Activated naive CD8-positive, alpha-beta T cell treated with anti-CD3 and anti-CD28 coated beads, Interleukin-2, amount 10 ng/mL, durations not matched to agents 7 days and 5 days (primary cell): ENCODE measurements at places on chromosomes 5 and 9.

DNA sequence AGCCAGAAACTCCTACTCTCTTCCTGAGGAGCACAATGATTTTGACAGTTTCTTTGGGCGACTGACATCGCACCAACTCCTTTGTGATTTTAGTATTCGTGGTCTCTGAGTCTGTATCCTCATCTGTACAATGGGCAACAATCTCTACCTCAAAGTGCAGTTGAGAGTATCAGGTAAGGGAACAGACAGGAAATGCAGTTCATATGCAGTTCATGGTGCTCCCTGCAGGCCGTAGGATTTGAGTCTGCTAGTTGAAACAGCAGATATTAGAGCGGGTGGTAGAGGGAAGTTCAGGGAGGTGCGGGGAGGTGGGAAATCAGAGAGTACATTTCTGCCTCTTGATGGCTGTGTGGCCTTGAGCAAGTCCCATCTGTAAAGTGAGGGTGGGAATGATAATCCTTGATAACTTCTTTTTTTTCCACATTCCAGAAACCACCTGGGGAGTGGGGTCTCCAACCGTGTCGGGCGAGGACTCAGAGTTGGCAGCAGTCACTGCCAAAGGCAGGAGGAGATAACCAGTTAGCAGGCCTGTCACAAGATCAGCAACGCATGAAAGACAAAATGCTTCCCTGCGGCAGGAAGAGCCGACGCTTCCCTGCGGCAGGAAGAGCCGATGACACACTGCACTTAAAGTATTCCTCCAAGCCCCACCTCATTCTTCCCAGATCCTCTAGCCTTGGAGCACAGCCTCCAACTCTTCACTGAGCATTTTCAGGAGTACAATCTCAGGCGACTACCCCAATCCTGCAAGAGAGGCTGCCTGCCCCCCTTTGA is 6.0 kb upstream of the NEK6 start:
- DNase-seq, result no peak

GRCh38 chr5:66744040-66744439 is 147.8 kb downstream of the MAST4 start:
- no peak for DNase-seq

- no peak for DNase-seq
These were observed 394.5 kb downstream of the NFIB start for GRCh38 chr9:13919401-13919800.

- DNase-seq, result no peak
These were observed 77.6 kb upstream of the SAP30L start for GRCh38 chr5:154368041-154368800.

DNA sequence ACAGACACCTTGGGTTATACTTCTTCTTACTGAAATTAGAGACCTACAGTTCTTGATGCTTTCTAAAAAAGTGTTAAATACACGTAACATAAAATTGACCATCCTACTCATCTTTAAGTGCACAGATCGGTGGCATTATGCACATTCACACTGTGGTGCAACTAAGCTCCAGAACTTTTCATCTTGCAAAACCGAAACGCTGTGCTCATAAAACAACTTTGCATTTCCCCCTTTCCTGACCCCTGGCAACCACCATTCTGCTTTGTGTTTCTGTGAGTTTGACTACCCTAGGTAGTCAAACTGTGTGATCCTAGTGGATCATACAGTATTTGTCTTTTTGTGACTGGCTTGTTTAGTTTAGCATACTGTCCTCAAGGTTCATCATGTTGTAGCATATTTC is 3.9 kb downstream of the MVB12B start:
- DNase-seq, result no peak

- no peak for DNase-seq
These were observed 74.4 kb upstream of the SHISAL2B start for GRCh38 chr5:64615895-64616294.

DNA sequence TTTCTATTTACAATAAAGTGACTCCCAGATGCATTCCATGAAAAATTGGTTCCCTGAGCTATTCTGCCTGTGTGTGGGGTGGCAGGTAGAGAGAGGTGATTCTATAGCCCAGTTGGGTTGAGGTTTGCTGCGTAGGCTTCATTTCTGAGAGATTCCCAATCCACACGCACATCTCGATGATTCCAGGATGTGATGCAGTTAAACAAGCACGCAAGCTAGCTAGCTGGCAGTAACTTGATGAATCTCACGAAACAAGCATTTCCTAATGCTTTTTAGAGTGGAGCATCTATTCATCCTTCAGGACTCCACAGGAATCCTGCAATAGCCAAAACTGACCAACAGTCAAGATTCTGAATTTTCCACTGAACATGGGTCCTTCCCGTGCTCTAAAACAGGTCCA is 43.8 kb upstream of the CER1 start:
- DNase-seq, result no peak

- DNase-seq, result no peak
These were observed 157.0 kb downstream of the GABBR2 start for GRCh38 chr9:98551511-98552286.

GRCh38 chr5:40841068-40841805 is at the start of gene CARD6:
CARD6 (plus strand) TSS chr5:40841367; CDS start chr5:40841383, 16 bp downstream.
- no peak for DNase-seq

- no peak for DNase-seq
These were observed 67.3 kb upstream of the TNFAIP8 start for GRCh38 chr5:119288379-119289033.

GRCh38 chr9:94173632-94174031 is 85.5 kb upstream of the ZNF169 start:
- DNase-seq, result no peak

GRCh38 chr5:150500328-150500841 is 7.5 kb upstream of the NDST1 start:
- DNase-seq, result no peak

GRCh38 chr5:172645271-172646055 is 4.4 kb downstream of the NEURL1B start:
- DNase-seq, result no peak

DNA sequence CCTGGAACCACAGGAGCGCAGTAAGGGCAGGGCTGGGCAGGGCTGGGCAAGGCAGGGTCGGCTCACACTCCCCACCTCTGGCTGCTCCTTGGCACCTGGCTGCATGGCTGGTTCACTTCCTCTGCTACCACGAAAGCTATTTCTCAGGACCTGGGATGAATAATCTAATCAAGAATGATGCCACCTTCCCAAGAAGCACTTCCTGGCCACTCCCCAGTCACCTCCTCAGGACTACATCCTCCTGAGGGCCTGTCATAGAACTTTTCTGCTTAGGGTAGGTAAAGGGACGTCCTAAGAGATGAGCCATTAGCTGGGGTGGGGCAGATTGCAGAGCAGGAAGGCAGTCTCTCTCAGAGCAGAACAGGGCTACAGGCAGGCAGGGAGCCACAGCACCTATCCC is 288.2 kb upstream of the MAP3K1 start:
- DNase-seq, result no peak

GRCh38 chr5:90473396-90474234 is 956 bp downstream of the MBLAC2 start:
- DNase-seq, result no peak

- no peak for DNase-seq
These were observed 24.7 kb upstream of the ACOT12 start for GRCh38 chr5:81418606-81419005.

DNA sequence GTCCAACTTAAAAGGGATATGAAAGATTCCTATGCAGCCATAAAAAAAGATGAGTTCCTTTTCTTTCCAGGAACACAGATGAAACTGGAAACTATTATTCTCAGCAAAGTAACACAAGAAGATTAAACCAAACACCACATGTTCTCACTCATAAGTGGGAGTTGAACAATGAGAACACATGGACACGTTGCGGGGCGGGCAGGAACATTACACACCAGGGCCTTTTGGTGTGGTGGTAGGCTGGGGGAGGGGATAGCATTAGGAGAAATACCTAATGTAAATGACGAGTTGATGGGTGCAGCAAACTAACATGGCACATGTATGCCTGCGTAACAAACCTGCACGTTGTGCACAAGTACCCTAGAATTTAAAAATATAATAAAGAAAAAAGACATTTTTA is 516.1 kb downstream of the LRRC70 start:
- no peak for DNase-seq

GRCh38 chr5:170336065-170336464 is 38.5 kb upstream of the LCP2 start:
- DNase-seq, result no peak

GRCh38 chr9:121871431-121872025 is 220.1 kb downstream of the DAB2IP start:
- no peak for DNase-seq

- DNase-seq, result no peak
These were observed 136.6 kb upstream of the EPB41L4A start for GRCh38 chr5:112555691-112556090.

GRCh38 chr9:123358181-123358905 is 2.3 kb downstream of the CRB2 start:
- no peak for DNase-seq

DNA sequence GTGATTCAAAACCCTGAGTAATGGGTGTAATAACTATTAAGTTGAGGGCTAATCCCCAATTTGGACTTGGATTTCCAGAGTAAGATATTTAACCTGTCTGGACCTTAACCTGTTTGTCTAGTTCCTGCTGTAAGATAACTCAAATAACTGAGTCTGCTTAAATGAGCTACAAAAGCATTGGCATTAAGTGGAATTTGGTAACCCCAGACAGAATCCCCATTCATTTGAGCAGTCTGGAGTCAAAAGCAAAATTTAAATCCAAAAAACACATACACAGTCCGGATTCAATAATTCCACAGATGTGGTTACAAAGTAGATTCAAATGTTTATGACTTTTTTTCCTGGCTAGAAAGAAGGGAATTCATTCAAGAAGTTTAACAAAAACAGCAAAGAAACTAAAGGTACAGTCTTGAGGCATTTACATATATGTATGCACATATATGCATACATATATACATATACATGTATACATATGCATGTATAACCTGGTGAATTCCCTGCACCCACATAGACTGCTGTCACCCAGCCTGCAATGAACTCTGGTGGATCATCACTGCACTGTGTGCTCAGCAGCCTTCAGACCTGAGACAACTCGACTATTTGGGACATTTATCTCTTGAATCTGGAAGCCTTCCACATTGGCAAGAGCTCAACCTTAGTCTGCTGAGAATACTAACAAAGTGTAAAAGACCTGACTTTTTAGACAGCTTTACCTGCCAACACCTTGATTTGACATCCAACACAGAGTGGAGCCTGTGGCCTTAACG is 205.4 kb downstream of the LURAP1L start:
- no peak for DNase-seq

DNA sequence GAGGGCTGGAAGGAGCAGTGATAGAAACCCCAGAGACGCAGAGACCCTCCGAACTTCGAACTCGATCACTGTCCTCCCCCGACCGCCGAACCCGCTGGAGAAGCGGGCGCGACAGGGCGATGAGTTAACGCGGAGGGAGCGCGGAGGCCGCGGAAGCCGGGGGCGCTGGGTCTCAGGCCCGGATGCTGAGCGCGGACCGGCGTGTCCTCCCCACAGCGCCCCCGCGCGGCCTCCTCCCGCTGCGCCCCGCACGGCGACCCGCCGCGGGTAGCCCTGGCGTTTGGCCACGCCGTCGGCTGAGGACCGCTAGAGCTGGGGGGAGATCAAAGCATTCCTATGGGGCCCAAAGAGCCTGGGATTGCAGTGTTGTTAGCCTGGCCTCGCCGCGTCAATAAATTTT is 7.7 kb upstream of the DMRT2 start:
- peak; percentile 59 for DNase-seq

GRCh38 chr9:13568841-13569601 is 289.5 kb upstream of the MPDZ start:
- DNase-seq, result no peak

GRCh38 chr5:7576023-7576715 is 180.2 kb downstream of the ADCY2 start:
- no peak for DNase-seq

DNA sequence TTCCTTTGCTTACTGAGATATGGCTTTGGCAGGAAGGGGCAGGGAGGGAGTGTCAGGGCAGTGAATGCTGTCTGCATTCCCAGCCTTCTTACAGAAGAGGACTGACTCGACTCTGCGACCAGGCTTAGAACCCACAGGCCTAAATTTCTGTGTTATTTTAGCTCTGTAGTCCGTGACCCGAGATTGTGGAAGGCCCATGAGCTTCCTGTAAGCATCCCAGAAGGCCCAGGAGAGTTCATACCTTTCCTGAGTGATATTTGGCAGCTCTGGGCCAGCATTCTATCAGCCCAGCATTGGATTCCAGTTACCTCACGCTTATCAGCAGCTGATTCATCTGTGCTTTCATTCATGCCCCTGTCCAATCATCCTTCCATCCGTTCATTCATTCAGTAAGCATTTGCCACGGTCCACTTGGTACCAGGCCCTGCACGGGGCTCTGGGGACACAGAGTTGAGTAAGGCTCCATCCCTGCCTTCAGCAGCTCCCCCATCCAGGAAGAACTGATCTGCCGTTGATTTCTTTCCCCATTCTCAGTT is 28.2 kb upstream of the RPL26L1 start:
- DNase-seq, result no peak

- no peak for DNase-seq
These were observed 95.0 kb downstream of the KCNT1 start for GRCh38 chr9:135796784-135797485.

GRCh38 chr9:79660615-79661014 is 88.8 kb downstream of the TLE4 start:
- no peak for DNase-seq

DNA sequence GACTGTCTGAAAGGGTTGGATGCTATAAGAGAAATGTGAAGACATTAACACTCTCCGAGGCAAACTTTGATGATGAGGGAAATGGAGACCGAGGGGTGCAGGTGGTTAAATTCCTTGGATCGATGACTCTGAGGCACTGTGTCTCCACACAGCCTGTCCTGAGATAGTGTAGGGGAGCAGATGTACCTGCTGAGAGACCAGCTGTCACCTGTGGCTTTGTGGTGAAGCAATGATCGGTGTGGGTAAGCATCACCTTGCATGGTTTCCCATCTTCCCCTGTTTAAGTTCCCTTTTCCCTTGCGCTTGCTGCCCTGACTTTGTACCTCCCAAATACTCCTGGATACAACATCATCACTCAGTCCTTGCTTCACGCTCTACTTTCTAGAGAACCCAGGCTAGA is 9.8 kb upstream of the MIER3 start:
- DNase-seq, result no peak

DNA sequence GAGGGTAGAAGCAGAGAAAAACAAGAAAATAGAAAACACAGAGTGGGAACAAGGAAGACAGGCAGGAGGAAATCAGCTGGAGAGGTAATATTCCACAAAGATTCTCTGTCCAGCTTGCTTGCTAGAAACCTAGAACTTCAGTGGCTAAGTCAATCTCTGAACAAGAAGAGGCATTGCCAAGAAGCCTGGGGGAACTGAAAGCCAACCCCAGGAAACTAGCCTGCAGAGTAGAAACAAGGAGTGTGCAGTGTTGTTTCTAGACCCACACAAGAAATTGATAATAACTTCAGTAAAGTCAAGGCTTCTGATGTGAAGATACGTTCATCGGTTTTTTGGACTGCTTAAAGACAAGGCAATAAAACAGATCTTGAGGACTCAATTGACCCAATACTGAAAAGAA is 234.5 kb upstream of the MAP3K1 start:
- DNase-seq, result no peak

DNA sequence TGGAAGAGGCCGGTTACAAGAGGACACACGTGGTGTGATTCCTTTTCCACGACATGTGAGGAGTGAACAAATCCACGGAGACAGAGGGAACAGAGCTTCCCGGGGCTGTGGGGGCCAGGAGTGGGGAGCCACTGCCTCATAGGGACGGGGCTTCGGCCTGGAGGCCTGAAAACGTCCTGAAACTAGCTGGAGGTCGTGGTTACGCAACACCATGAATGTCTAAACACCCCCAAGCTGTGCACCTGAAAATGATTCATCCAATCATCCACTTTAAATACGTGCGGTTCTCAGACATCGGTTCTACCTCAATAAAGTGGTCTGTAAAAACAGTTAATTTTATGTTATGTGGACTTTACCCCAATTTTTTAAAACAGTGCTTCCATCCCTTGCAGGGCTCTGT is 65.3 kb upstream of the PPP1R26 start:
- DNase-seq, result no peak

GRCh38 chr9:114685951-114686350 is 4.0 kb upstream of the TEX48 start:
- no peak for DNase-seq
